Aorta (tissue), 5 donors: ENCODE measurements at places on chromosomes 13 and 19. TPM values are rescaled to one million over a fixed set of nuclear protein-coding genes. Genes with fewer than 3 reads are reported as not detected.

IGFL2 gene
- total RNA-seq = 0.36 TPM

ANGPTL8 gene
- not detected for total RNA-seq

- H3K4me3 ChIP-seq = no peak overlapping the region
- no peaks in the 10 kb centered on the region for H3K27me3 ChIP-seq
- no peak overlapping the region for H3K27ac ChIP-seq
- H3K36me3 ChIP-seq = no peaks in the 10 kb centered on the region
- H3K4me1 ChIP-seq = no peaks in the 10 kb centered on the region
Measured at GRCh38 chr19:3785451-3785937, 687 bp downstream of the MATK start.

DNA sequence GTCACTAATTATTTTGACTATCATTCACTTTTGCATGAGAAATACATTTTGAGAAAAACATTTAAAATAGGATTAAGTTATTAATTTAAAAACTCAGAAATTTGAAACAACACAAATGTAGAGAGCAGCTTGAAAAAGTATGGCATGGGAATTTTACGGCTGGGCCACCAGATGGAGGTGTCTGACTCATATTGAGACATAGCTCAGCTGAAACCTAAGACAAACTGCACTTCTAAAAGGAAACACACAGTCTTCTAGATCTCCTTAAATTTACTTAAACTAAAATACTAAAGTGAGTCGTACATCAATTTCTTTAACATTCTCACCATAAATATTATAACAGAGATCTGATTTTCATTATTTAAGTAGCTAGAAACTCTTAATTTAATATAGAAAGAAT is 41.9 kb upstream of the POSTN start:
- no peaks in the 10 kb centered on the region for H3K4me1 ChIP-seq
- no peak for DNase-seq
- H3K4me3 ChIP-seq = no peak overlapping the region
- H3K27ac ChIP-seq = no peak overlapping the region

DNA sequence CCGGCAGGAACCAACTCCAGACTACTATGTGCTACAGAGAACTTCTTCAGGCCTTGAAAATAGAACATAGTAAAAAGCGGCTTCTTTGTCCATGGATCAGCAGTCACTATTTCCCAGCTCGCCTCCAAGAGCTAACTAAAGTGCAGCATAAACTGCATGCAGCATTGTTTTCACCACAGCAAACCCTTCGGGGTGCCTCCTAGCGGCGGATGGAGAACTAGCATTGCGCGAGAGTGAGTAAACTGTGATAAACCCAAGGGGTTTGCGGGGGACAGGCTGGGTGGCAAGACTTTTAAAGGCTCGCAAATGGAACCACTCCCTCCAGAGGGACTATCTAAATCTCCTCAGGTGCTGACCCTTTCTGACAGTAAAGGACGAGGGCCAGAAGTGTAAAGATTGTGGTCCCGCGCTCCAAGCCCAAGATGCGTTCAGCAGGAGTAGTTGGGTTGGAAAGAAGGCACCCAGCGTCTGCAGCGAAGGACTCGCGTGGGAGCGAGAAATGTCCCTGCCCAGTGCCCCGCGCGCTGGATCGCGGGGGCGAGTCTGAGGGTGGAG is 21.5 kb upstream of the SGCG start:
- H3K4me1 ChIP-seq = no peaks in the 10 kb centered on the region
- no peaks in the 10 kb centered on the region for H3K36me3 ChIP-seq
- DNase-seq = peak; percentile 66
- H3K27me3 ChIP-seq = no peaks in the 10 kb centered on the region
- no peak overlapping the region for H3K4me3 ChIP-seq

GRCh38 chr19:31283701-31284100 is 65.5 kb downstream of the TSHZ3 start:
- no peaks in the 10 kb centered on the region for H3K27me3 ChIP-seq
- H3K4me3 ChIP-seq = no peak overlapping the region
- DNase-seq = no peak

- H3K27me3 ChIP-seq = no peaks in the 10 kb centered on the region
- no peak overlapping the region for H3K27ac ChIP-seq
- H3K36me3 ChIP-seq = no peaks in the 10 kb centered on the region
- H3K4me1 ChIP-seq = no peaks in the 10 kb centered on the region
Measured at GRCh38 chr13:45349438-45349837, 8.5 kb upstream of the TPT1 start.

DNA sequence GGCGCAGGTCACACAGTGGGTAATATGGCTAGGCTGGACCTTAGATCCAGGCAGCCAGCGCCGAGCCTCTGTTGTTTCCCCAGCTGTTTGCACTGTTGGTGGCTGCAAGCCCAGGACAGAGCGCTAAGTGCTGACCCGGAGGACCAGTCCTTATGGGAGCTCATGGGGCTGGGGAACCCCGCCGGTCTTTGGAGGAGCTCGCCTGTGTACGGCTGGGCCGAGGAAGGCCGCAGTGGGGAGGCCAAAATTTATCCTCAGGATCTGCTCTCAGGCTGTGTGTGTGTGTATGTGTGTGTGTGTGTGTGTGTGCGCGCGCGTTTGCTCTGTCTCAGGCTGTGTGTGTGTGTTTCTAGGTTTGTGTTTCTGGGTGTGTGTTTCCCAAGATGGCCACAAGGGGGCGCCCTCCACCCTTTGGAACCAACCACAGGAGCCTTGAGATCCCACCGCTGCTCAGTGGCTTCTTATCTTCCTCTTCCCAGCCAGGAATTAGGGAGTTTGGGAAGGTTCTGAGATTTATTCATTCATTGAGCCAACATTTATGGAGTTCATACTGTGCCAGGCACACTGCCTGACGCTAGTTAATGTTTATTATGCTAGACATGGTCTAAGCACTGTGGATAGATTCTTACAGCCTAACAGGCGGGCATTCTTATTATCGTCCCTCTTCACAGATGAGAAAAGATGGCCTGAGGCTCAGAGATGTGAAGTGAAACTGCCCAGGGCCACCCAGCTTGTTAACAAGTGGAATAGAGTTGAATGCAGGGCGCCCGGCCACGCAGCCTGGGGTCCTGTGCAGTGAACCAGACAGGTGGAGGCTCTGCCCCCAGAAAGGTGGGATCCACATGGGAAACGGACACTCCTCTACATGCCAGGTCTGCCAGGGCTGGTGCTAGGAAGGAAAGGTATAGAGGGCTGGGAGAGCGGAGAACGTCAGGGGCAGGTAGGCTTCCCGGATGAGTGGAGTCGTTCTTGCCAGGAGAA is 13.0 kb downstream of the PGLYRP1 start:
- H3K4me3 ChIP-seq = no peak overlapping the region
- no peaks in the 10 kb centered on the region for H3K27me3 ChIP-seq
- no peaks in the 10 kb centered on the region for H3K36me3 ChIP-seq
- DNase-seq = peak; percentile 62
- H3K4me1 ChIP-seq = no peaks in the 10 kb centered on the region
- H3K27ac ChIP-seq = no peak overlapping the region

- H3K27me3 ChIP-seq = no peaks in the 10 kb centered on the region
- no peak overlapping the region for H3K27ac ChIP-seq
- H3K36me3 ChIP-seq = no peaks in the 10 kb centered on the region
- DNase-seq = peak; percentile 27
- no peak overlapping the region for H3K4me3 ChIP-seq
Measured at GRCh38 chr19:37981785-37982475, 74.9 kb downstream of the SIPA1L3 start.

- no peak for DNase-seq
- H3K27me3 ChIP-seq = no peaks in the 10 kb centered on the region
- H3K27ac ChIP-seq = no peak overlapping the region
- H3K36me3 ChIP-seq = no peaks in the 10 kb centered on the region
- no peaks in the 10 kb centered on the region for H3K4me1 ChIP-seq
Measured at GRCh38 chr19:32498648-32499200, 82.3 kb upstream of the PDCD5 start.
